ENCODE measurements at places on chromosomes 2 and 18.

DNA sequence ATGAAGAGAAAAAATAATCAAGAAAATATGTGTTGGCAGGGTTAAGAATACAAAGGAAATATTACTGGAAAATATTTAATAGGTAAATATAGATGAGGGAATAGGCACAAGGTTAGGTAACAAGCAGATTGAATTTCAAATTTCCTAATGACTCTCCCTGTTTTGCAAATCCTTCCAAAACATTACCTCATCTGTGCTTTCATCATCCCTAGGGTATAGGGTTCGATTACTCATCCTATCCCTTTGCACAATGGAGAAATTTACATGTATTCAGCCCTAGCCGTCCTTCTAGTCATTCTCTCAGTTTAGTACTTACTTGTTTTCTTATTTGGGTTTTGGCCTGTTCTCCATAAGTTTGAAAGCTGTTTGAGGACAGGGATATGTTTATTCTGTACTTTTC is 864.6 kb upstream of the FSHR start:
- no peak for DNase-seq

- DNase-seq, result no peak
Measured at GRCh38 chr2:177872286-177872685, 200.3 kb downstream of the PDE11A start.

GRCh38 chr2:69945441-69945840 is 16.0 kb downstream of the ASPRV1 start:
- DNase-seq, result no peak

GRCh38 chr2:106667478-106668070 is 180.4 kb downstream of the CD8B2 start:
- no peak for DNase-seq

DNA sequence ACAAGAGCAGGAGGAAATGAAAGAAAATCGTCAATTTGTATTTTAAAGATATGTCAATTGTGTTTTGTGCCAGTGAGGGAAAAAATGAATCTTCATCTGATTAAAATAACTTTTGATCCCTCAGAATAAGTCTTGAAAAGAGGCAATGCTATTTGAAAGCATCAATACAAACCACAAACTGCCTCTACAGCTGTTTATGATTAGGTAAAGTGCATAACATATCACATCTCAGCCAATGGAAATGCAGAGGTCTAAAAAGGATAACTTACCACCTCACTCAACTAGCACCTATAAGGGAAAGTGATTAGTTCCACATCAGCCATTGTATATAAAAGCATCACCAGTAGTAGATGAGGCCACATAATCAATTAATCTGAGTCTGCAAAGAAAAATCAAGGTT is 492.2 kb upstream of the CDH2 start:
- DNase-seq, result no peak

GRCh38 chr2:74368499-74368898 is 11.6 kb downstream of the DCTN1 start:
- no peak for DNase-seq

DNA sequence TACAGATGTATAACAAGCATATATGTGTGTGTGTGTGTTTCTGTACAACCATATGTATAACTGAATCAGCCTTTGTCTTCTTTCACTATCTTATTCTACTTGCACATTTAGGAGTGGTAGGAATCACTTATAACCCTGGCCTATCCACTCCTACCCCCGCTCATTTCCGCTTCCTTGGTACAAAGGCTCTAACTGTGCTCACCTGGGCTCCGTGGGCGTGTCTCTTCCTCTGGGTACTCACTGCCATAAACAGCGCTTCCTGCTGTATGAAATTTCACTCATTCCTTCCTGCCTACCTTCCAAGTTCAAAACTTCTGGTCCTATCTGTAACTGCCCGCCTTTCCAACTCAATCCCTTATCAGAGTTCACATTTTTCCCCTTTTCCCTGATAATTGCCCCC is 815.5 kb downstream of the EPHA4 start:
- no peak for DNase-seq

DNA sequence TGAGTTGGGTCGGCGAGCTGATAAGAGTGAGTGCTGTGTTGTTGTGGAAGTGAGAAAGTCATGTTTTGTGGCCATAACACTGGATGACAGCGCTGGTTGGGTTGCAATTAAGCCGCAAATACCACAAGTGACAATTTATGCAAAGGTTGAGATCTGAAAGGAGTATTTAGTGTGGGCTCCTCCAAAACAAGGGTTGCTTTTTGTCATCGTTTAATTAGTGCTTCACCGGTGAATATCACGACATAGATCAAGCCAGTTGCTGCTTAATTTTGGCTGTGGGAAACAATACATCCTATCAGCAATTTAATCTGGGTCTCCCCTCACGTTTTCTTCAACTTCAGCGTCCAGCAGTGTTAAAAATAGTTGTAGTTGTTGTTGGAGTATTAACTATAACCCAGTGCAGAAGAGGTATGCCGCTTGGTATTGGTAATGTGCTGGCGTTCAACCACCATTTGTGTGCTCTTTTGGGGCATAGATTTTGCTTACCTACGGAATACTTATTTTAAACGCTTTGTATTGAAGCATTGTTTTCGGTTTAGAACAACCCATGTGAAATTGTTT is 662 bp downstream of the ACVR2A start:
- no peak for DNase-seq

DNA sequence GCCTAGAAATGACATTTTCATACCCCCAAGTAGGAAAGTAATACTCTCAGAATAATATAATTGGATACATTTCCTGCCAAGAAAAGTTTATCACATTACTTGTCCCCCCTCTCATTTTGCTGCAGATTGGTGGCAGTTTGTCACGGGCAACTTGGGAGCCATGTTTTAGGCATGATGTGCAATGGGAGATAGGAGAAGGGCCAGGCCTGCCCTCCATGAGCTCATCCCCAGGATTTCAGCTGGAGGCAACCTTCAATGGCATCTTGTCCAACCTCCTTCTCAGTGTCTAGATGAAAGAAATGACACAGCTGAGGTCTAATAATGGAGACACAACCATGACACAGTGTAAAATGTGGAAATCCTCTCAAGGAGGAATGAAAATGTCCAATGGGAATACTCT is 11.4 kb upstream of the RAB31 start:
- DNase-seq, result no peak

GRCh38 chr18:11989966-11990380 is 8.7 kb downstream of the IMPA2 start:
- no peak for DNase-seq

- DNase-seq, result no peak
Measured at GRCh38 chr2:182891611-182892010, 25.2 kb upstream of the FRZB start.

DNA sequence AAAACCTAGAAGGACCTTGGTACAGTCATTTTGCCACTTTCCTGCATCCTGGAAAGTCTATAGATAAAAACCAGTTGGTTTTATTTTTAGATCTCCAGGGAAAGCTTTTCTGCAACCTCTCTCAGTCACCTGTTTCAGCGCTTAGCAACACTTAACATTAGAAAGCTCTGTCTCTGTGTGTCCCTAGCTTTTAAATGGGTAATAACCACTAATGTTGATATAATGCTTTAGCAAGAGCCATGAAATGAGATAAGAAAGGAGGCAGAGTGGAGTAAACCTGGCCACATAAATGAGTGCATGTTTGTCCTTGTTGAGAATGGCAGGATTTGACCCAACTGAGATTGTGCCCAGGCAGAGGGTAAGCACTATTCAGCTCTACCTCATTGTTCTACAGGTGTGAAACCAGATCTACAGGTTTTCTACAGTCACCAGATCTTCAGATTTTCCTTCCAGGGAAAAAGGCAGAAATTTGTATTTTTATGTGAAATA is 44.8 kb downstream of the MARCHF4 start:
- DNase-seq, result no peak

DNA sequence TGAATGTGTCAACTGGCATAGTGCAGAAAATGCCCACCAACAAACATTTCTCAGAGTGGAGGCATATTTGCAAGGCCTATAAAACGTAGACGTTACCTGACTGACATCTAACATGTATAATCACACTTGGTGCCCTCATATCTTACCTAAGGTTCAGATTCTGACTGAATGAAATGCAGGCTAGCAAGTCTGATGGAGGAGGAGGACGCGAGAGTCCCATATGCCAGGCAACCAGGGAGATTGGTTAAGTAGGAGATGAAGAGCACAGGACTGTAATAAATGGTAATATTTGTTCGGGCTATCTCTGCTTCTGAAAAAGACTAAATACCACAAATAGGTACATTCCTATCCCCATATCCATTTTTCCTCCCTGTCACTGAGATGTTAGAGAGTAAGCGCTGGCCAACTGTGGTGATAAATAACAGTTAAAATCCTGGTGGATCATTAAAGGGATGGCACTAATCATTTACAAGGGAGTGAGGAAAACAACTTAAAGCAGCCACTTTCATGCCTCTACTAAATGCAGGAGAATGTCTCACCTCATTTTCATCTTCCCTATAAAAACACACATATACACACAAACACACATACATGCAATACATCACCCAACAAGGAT is 217.2 kb downstream of the TMEM163 start:
- DNase-seq, result no peak

- no peak for DNase-seq
Measured at GRCh38 chr2:12120281-12121150, 374.1 kb downstream of the LPIN1 start.
